ENCODE measurements at places on chromosomes 12 and 14. TPM values are rescaled to one million over a fixed set of nuclear protein-coding genes. Genes with fewer than 3 reads are reported as not detected.

DNA sequence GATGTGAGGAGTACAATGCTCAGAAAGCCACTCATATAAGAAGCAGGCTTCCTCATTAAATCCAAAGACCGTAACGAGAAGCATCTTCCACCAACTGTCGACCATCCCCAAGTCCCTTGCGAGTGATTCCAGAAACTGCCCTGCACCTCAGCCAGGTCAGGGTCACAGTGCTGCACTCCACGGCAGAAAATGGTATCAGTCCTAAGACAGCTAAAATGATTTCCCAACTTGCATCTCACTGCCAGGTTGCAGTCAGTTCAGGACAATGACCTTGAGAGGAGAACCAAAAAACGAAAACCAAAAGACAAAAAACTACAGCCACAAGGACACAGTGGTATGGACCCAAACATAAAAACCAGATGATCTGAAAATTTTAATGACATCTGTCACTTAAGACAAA, 20.6 kb downstream of the SBNO1 start:
- DNase-seq = no peak

- no peak for DNase-seq
These were observed 36.6 kb downstream of the RCOR1 start for GRCh38 chr14:102629011-102629444.

The DLGAP5 gene
- total RNA-seq = 0.51 TPM

The TMEM179 gene
- total RNA-seq = not detected

All from Right ventricle myocardium inferior (tissue), 1 donor.